ENCODE measurements at places on chromosomes 16 and 17.

GRCh38 chr17:31733326-31733725 is 125.7 kb downstream of the COPRS start:
- no peaks in the 10 kb centered on the region for H3K4me1 ChIP-seq
- no peaks in the 10 kb centered on the region for H3K36me3 ChIP-seq
- H3K27me3 ChIP-seq = no peaks in the 10 kb centered on the region
- no peak overlapping the region for H3K27ac ChIP-seq
- peak; percentile 9 for DNase-seq
- no peak overlapping the region for H3K4me3 ChIP-seq

DNA sequence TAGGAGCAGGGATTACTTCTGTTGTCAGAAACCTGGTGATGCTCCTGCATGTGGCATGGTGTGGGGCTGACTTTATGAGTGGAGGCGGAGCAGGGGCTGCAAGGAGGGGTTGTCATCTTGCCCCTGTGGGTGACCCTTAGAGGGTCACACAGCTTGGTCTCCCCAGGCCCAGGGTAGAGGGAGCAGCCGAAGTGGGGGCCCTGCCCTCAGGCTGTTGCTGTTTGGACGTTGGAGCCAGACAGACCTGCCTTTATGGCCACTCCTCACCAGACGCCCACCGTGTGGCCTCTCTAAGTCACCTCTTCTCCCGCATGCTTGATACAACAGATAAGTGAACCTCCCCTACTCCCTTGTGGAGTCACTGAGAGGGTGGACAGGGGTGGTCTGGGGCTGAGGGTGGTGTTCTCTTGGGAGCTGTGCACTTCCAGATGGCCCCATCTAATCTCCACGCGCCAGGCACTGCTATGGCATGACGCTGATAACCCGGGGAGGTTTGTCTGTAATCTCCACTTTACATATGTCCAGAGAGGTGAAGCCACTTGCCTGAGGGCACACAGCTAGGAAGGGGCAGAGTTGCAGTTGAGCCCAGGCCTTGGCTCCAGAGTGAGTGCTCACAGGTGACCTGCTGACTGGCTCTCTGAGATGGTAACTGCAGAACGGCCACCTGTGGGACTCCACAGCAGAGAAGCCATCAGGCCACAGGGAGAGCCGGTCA is 10.0 kb downstream of the MAP2K3 start:
- H3K4me3 ChIP-seq = no peak overlapping the region
- no peaks in the 10 kb centered on the region for H3K27me3 ChIP-seq
- peaks cover 23% of the 10 kb centered on the region for H3K4me1 ChIP-seq
- no peak for DNase-seq
- no peak overlapping the region for H3K27ac ChIP-seq

- no peak overlapping the region for H3K27ac ChIP-seq
- no peaks in the 10 kb centered on the region for H3K4me1 ChIP-seq
- DNase-seq = no peak
- H3K4me3 ChIP-seq = no peak overlapping the region
- no peaks in the 10 kb centered on the region for H3K27me3 ChIP-seq
These were observed 26.3 kb upstream of the FZD2 start for GRCh38 chr17:44530896-44531418.

- H3K27me3 ChIP-seq = no peaks in the 10 kb centered on the region
- H3K36me3 ChIP-seq = no peaks in the 10 kb centered on the region
- DNase-seq = no peak
- H3K4me1 ChIP-seq = no peaks in the 10 kb centered on the region
- H3K27ac ChIP-seq = no peak overlapping the region
These were observed 48.6 kb upstream of the DDX52 start for GRCh38 chr17:37691807-37692206.

GRCh38 chr16:16175296-16175695 is 48.0 kb downstream of the ABCC6 start:
- no peaks in the 10 kb centered on the region for H3K36me3 ChIP-seq
- H3K4me3 ChIP-seq = no peak overlapping the region
- no peak overlapping the region for H3K27ac ChIP-seq
- H3K27me3 ChIP-seq = no peaks in the 10 kb centered on the region
- no peak for DNase-seq

GRCh38 chr16:28910086-28911031 is 14.7 kb downstream of the RABEP2 start:
- no peaks in the 10 kb centered on the region for H3K27me3 ChIP-seq
- peaks cover 8% of the 10 kb centered on the region for H3K36me3 ChIP-seq
- no peak for DNase-seq
- no peak overlapping the region for H3K4me3 ChIP-seq

DNA sequence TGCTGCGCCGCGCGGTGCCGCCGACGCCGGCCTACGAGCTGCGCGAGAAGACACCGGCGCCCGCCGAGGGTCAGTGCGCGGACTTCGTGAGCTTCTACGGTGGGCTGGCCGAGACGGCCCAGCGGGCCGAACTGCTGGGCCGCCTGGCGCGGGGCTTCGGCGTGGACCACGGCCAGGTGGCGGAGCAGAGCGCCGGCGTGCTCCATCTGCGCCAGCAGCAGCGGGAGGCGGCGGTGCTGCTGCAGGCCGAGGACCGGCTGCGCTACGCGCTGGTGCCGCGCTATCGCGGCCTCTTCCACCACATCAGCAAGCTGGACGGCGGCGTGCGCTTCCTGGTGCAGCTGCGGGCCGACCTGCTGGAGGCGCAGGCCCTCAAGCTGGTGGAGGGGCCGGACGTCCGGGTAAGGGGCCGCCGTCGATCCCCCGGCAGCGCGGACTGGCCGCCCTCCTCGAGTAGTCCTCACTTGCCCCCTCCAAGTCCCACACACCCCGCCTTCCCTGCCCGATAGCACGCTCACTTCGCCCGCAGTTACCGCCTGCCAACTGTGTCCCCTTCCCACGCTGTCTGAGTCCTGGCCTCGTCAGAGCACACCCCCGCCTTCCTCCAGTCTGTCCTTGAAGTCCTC is 470 bp downstream of the MLYCD start:
- H3K4me1 ChIP-seq = peaks cover 12% of the 10 kb centered on the region
- peak overlapping the region; percentile 56 for H3K4me3 ChIP-seq
- H3K27ac ChIP-seq = peak overlapping the region; percentile 96
- no peaks in the 10 kb centered on the region for H3K27me3 ChIP-seq

- no peaks in the 10 kb centered on the region for H3K36me3 ChIP-seq
- H3K27me3 ChIP-seq = no peaks in the 10 kb centered on the region
- DNase-seq = no peak
- H3K4me3 ChIP-seq = no peak overlapping the region
These were observed 24.0 kb downstream of the IGF2BP1 start for GRCh38 chr17:49021095-49021767.

- H3K27me3 ChIP-seq = no peaks in the 10 kb centered on the region
- H3K4me1 ChIP-seq = no peaks in the 10 kb centered on the region
- no peak for DNase-seq
- no peak overlapping the region for H3K4me3 ChIP-seq
These were observed 164.8 kb upstream of the DYNLRB2 start for GRCh38 chr16:80375973-80376372.

DNA sequence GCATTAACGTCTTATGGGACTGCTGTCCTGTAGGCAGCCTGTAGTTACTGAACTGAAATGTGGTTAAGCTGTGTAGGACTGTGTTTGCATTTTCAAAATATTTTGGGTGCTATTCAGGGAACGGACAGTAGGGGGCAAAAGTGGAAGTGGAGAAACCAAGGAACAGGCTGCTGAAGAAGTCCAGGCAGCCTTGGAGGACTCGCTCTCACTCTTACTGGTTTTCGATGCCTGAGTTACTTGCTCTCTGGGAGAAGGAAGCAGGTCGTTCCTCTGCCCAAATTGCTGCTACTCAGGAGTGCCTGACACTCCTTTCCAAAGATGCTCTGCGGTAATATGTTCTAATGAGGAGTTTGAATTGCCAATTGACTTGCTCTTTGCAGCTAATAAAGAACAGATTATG is 64.5 kb upstream of the RBFOX1 start:
- H3K27me3 ChIP-seq = no peaks in the 10 kb centered on the region
- DNase-seq = peak; percentile 2
- H3K36me3 ChIP-seq = no peaks in the 10 kb centered on the region
- H3K4me3 ChIP-seq = no peak overlapping the region
- H3K27ac ChIP-seq = no peak overlapping the region

- no peak overlapping the region for H3K27ac ChIP-seq
- H3K27me3 ChIP-seq = no peaks in the 10 kb centered on the region
- DNase-seq = no peak
- peaks cover 8% of the 10 kb centered on the region for H3K4me1 ChIP-seq
- H3K36me3 ChIP-seq = no peaks in the 10 kb centered on the region
- no peak overlapping the region for H3K4me3 ChIP-seq
These were observed 32.9 kb downstream of the SMYD4 start for GRCh38 chr17:1796800-1797199.

DNA sequence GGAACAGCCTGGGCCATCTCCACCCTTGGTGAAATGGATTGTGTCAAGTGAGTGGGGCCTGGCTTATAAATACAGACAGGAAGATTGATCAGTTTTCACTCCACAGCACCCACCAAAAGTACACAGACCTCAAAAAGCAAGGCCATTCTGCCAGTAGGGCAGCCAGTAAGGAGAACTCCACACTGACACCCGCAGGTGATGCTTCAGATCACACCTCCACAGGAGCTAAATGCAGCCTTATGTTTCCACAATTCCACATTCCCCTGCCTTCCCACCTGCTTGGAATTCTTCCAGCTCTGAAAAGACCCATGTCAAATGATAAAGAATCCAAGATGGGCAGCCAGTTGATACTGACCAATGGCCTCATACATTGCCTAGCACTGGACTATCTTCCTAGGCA is 191.1 kb downstream of the ZFHX3 start:
- peak; percentile 20 for DNase-seq
- H3K4me1 ChIP-seq = peaks cover 27% of the 10 kb centered on the region
- H3K27me3 ChIP-seq = no peaks in the 10 kb centered on the region

DNA sequence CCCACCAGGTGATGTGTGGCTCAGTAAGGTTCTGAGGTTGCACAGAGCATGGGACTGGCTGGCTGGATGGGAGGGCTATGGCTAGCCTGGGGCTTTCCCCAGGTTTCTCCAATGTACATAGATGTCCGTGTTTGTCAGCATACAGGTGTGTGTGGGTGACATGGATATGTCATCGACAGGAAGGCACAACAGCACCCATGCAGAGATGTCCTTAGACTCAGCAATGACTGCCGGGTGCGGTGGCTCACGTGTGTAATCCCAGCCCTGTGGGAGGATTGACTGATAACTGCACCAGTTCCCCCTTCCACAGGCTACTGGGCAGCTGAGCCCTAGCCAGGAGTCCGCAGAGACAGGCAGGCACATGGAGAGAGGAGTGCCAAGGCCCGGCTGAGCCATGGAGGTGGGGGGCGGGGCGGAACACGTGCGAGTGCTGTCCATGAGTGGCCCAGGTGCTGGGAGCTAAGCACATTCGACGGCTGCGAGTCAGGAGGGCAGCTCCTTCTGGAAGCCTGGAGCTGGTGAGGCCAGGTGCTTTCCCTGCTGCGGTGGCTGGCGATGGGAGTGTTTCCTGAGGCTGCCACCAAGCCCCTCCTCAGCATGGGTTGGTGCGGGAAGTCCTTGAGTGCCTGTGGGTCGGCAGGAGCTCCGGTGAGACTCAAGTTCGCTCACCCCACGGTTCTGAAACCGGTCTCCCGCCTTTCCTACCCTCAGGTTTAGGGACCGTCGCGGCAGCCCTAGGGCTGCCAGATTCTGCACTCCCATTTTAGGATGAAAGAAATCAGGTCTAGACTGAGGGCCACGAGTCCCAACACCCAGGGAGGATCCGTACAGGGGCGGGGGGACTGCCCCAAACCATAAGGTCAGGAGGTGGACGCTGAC is 858 bp upstream of the ASPSCR1 start:
- H3K36me3 ChIP-seq = no peaks in the 10 kb centered on the region
- H3K4me3 ChIP-seq = peak overlapping the region; percentile 79
- peaks cover 18% of the 10 kb centered on the region for H3K4me1 ChIP-seq
- peak overlapping the region; percentile 90 for H3K27ac ChIP-seq

- H3K27me3 ChIP-seq = no peaks in the 10 kb centered on the region
- H3K4me3 ChIP-seq = no peak overlapping the region
- H3K36me3 ChIP-seq = no peaks in the 10 kb centered on the region
These were observed 41.9 kb downstream of the KCNJ16 start for GRCh38 chr17:70116919-70117318.

DNA sequence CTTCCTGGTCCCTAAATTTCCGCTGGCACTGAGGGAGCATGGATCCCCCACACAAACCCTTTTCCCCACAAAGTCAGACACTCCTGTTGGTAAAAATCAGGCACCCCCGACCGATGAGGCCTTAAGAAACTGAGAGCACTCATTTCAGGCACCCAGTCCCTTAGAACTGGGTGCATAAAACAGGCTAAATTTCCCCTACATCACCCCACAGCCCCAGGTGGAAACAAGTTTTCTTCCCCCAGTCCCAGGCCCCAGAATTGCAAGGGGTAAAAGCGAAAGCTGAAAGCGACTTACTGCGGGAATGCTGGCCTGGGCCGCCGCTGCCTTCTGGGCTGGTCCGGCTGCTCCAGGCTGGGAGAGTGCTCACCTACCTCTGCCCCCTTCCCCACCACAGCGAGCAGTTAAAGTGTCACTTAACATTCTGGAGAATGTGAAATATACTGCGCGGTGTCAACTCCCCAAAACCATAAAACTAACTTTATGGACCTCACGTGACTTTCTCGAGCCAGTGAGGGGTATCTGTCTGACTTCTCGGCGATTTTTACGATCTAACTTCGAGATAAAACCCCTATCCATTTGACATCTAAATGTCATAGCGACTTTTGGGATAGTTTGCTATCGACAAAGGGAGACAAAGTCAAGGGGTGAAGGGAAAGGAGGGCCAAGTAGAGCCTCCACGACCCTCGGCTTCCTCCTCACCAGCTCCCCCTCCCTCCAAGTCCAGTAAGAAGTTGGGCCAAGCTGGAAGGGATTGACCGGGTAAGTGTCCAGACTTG is at the start of gene HOXB3:
HOXB3 (minus strand) TSS at position 411 of the 776 bp plus-strand sequence. CDS start 37,767 bp downstream, outside the sequence.
- H3K27me3 ChIP-seq = peaks cover 55% of the 10 kb centered on the region
- peaks cover 26% of the 10 kb centered on the region for H3K4me1 ChIP-seq

- H3K4me3 ChIP-seq = no peak overlapping the region
- H3K36me3 ChIP-seq = peaks cover 2% of the 10 kb centered on the region
- no peak overlapping the region for H3K27ac ChIP-seq
- H3K27me3 ChIP-seq = no peaks in the 10 kb centered on the region
These were observed 35.4 kb downstream of the OR1D5 start for GRCh38 chr17:3027786-3028532.

GRCh38 chr16:31535737-31536136 is 8.0 kb downstream of the AHSP start:
- H3K27me3 ChIP-seq = no peaks in the 10 kb centered on the region
- H3K4me3 ChIP-seq = no peak overlapping the region
- no peak for DNase-seq
- no peaks in the 10 kb centered on the region for H3K36me3 ChIP-seq
- H3K4me1 ChIP-seq = peaks cover 7% of the 10 kb centered on the region

GRCh38 chr16:3362931-3363330 is 7.2 kb downstream of the OR2C1 start:
- no peaks in the 10 kb centered on the region for H3K4me1 ChIP-seq
- no peak overlapping the region for H3K4me3 ChIP-seq
- H3K36me3 ChIP-seq = no peaks in the 10 kb centered on the region
- H3K27ac ChIP-seq = no peak overlapping the region
- H3K27me3 ChIP-seq = no peaks in the 10 kb centered on the region
- no peak for DNase-seq

GRCh38 chr16:3952737-3953131 is 72.2 kb upstream of the CREBBP start:
- no peaks in the 10 kb centered on the region for H3K27me3 ChIP-seq
- peak overlapping the region; percentile 99 for H3K27ac ChIP-seq
- DNase-seq = peak; percentile 46
